ENCODE measurements at places on chromosomes 5 and 9.

GRCh38 chr5:585556-585955, 26.6 kb upstream of the CEP72 start:
- DNase-seq = no peak
- no peaks in the 10 kb centered on the region for H3K36me3 ChIP-seq
- H3K4me1 ChIP-seq = no peaks in the 10 kb centered on the region
- H3K27me3 ChIP-seq = no peaks in the 10 kb centered on the region

DNA sequence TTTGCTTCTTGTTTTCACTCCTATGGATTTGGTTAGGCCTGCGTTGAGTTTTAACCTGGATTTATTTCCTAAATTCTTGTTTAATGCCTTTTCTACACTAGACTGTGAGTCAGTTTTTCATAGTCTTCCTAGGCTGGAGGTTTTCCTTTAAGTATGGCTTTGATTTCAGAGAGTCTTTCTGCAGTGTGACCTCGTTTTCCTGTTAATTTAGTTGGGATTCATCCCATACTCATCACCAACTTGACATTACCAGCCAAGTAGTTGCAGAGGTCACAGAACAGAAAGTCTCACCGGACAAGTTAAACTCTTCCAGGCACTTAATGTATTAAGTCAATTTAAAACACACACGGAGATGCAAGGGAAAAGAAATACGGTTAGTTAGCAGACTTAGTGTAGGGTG, 29.7 kb upstream of the AUH start:
- H3K27me3 ChIP-seq = no peaks in the 10 kb centered on the region
- no peaks in the 10 kb centered on the region for H3K36me3 ChIP-seq
- no peak overlapping the region for H3K27ac ChIP-seq
- no peaks in the 10 kb centered on the region for H3K4me1 ChIP-seq
- no peak for DNase-seq

- no peaks in the 10 kb centered on the region for H3K4me1 ChIP-seq
- no peak overlapping the region for H3K4me3 ChIP-seq
- no peaks in the 10 kb centered on the region for H3K36me3 ChIP-seq
- no peak for DNase-seq
These were observed 11.9 kb downstream of the LCN1 start for GRCh38 chr9:135533113-135533512.

DNA sequence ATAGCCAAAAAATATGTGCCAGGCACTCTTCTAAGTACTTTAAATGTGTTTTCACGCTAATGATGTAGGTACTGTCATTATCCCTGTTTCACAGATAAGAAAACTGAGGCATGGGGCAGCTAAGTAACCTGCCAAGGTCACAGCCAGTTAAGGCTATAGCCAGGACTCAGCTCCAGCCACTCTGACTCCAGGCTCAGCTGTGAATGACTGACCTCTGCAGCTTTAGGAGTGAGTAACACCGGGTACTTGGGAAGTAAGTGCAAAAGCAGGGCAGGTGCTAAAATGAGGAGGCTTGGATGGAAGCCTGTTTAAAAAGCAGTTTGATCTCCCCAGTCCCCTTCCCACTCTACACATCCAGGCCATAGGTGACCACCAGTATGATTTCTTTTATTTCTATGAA, 10.6 kb upstream of the SHC3 start:
- no peaks in the 10 kb centered on the region for H3K27me3 ChIP-seq
- DNase-seq = no peak
- H3K4me1 ChIP-seq = no peaks in the 10 kb centered on the region

DNA sequence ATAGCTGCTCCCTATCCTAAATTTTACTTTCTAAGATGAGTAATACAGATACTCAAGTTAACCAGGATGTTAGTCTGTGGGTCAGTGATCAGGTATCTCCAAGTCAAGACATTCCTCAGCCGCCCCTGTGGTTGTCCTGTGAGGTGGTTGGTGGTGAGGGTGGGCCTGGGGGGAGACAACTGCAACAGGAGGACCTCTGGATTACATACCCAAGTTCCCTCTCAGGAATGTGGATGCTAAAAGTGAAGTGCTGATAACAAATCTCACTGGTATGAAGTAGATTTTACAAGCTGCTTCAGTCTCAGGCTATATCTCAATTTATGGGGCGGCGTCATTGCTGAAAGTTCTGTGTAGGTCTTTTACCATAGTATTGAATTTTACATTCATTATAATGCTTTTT, 38.3 kb downstream of the SLC1A3 start:
- DNase-seq = no peak
- H3K27me3 ChIP-seq = no peaks in the 10 kb centered on the region
- H3K4me1 ChIP-seq = no peaks in the 10 kb centered on the region
- H3K4me3 ChIP-seq = no peak overlapping the region

- peaks cover 28% of the 10 kb centered on the region for H3K36me3 ChIP-seq
- no peak overlapping the region for H3K4me3 ChIP-seq
- no peaks in the 10 kb centered on the region for H3K4me1 ChIP-seq
- DNase-seq = no peak
These were observed 14.3 kb downstream of the MCCC2 start for GRCh38 chr5:71601222-71602026.

DNA sequence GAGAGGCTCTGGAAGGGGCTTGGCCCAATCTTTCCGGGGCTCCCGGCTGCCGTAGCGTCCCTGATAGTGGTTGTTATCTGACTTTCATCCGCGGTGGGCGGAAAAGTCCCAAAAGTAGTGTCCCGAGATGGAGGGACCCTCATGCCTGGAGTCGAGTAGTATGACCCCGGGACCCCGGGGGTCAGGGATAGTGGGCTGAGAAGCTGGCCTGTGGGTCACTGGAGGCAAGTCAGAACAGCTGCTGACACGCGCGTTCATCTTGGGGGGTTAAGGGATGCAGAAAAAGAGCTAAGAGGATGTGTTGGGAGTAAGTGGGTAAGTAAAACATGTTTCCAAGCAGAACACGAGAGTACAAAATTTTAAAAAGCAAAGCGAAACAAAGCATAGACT, 123.4 kb downstream of the TMEM161B start:
- peaks cover 74% of the 10 kb centered on the region for H3K27me3 ChIP-seq
- H3K4me3 ChIP-seq = no peak overlapping the region
- H3K36me3 ChIP-seq = no peaks in the 10 kb centered on the region
- H3K27ac ChIP-seq = no peak overlapping the region
- peak; percentile 6 for DNase-seq
